H9 (cell line): ENCODE measurements at places on chromosomes 2 and 18. TPM values are rescaled to one million over a fixed set of nuclear protein-coding genes. Genes with fewer than 3 reads are reported as not detected.

DNA sequence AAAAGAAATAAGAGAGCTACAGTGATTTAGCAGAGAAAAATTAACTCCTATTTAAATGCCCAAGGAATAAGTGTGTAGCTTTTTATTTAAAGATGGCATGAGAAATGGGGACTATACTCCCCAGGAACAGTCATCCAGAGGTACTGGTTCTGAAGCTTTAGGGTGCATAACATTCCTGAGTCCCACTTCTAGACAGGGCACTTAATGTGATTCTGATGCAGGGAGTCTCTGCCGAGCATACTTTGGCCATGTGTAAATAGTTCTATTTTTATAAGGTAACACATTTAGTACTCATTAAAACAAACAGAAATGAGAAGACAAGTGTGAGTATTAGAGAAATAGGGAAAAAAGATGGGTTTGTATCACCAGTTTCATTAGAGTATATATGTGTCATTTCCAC, 154.7 kb upstream of the WDSUB1 start:
- no peak for DNase-seq

DNA sequence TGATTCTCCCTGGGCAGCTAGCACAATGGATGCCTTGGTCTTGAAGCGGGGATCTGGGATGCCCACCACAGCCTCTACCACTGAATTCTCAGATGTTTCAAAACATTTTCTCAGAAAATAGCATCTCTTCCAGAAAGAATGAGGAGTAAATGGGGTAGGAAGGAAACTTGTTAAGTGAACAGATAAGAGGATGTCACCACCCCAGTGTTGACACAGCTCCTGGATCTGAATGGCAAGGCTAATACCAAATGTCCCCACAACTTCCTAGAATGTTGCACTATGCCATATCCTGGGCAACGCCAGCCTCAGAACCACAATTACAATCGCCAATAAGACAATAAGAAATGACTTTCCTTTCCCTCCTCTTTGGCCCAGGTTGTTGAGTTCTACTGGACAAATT, 177.2 kb downstream of the BCL11A start:
- no peak for DNase-seq

DNA sequence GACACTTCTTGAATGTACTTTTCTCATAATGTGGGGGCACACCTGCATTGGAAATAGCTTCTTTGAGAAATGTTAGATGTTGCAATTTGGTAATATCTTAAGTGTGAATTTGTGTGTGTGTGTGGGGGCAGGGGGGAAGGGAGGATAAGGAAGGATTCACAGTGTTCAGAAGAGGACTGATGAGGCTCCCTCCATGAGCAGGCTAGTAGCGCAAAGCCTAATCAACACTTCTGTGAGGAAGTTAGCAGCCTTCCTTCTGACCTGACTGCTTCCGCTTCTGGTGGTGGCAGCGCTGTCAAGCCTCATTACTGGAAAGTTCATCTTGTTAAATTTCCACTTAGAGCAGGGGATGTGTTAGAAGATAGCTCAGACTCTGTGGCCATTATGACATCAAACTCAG, 295.4 kb upstream of the SPRED2 start:
- DNase-seq: no peak

Gene SLC38A11
- total RNA-seq: not detected in 2 replicates

DNA sequence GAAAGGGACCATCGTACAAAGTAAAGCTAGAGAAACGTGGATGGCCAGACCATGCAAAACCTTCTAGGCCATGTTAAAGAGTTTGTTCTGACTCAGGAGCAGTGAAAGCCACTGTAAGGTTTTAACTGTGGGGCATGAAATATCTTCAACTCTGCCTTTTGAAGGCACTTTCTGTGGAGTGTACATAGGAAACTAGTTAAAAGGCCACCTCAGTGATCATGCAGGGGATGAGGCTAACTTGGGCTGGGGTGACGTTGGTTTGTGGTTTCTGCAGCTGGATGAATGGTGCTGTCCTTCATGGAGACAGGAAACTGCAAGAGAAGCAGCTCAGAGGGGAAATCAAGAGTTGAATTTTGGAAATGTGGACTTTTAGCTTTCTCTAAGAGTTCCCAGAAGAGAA, 190.7 kb downstream of the CDCA7 start:
- no peak for DNase-seq

GRCh38 chr2:8495189-8495989, 186.5 kb upstream of the ID2 start:
- no peak for DNase-seq

Gene FTCDNL1
- total RNA-seq: 0.81 and 2.0 TPM in 2 replicates

- no peak for DNase-seq
Measured at GRCh38 chr2:72827966-72828646, 2.3 kb upstream of the EXOC6B start.

- no peak for DNase-seq
Measured at GRCh38 chr2:150350500-150350899, 137.0 kb downstream of the RND3 start.

Gene CIDEA
- total RNA-seq: not detected in 2 replicates

Gene MAP3K2
- total RNA-seq: 25.8 and 26.8 TPM in 2 replicates

DNA sequence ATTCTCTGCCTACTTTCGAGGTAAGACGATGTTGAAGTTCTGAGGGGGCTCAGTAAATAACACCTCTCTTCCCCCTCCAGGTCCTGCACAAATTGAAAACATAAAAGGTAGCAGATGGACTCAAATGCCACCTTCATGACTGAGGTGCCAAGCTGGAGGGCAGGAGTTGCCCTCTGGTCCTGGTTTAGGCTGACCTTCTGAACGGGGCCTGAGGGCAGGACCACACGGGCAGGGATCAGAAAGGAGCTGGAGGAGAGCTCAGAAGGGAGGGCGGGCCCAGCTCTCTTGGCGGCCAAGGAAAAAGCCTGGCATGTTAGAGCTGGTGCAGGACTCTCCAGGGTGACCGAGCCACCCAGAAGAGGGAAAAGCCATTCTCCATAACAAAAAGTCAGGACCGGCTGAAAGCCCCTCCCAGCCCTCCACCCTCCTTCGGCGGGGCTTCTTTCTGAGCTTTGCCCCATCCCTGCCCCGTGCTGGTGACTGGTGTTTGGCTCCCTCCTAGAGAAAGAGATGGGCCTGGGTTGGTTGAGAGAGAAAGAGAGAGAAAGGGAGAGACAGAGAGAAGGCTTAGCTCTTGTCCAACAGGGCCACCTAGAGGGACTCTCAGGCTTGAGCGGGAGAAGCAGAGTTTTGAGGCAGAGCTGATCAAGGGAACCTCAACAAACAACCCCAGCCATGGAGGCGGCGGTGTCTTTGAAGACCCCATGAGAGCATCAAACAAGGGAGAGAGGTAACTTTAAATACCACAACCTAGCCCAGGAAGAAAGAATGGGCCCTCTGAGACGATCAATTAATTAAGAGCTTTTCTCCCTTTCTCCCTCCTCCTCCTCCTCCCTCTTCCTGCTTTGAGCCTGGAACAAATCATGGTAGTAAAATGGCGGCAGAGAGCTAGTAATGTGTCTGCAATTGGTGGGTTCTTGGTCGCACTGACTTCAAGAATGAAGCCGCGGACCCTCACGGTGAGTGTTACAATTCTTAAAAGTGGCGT, 50.8 kb downstream of the WIPF1 start:
- DNase-seq: peak; percentile 81

Gene TUBA4B
- total RNA-seq: not detected in 2 replicates

DNA sequence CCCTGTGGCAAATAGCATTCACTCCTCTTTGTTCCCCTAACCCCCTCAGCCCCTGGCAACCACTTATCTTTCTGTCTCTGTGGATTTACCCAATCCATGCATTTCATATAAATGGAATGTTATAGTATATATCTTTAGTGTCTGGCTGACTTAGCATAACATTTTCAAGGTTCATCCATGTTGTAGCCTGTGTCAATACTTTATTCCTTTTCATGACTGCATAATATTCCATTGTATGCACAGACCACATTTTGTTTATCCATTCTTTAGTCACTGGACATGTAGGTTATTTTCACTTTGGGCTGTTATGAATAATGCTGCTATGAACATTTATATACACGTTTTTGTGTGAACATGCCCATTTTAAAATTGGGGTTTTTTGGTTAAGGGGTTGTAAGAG, 42.8 kb downstream of the TET3 start:
- DNase-seq: no peak

DNA sequence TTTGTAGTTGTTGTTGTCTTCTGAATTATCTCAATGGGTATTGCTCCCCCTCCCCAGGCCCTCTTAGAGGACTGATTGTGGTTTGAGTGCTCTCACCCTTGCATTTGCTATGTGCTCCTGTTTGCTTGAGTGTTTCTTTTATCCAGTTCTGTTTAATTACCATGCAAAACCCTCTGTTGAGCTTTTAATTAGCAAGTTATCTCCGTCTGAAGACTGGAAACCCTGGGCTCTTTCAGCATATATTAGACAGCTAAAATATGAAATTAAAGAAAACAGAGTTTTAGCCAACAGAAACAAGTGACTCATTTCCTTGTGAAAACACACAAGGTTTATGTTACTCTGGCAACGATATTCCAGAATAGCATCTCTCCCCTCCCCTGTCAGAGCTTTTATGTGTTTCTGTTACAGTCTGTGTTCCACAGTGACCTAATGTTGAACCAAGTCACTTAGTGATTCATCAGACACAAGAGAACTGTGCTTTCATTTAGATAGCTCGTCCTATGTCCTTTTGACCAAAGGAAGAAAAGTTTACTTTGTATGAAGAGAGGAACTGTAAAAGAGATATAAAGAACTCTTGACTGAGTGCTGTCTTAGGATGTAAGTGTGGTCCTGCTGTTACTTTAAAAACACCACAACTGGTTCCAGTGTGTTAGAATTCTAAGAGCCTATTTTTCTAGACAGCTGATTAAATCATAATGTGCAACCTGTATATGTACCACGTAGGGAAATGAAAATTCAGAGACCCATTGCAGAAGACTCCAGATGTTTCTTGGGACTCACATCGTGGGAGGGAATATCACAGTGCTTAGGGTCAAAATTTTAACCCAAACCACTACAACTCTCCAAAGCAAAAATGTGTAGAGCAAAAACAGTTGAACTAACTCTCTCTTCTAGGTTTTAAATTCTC, 172.8 kb upstream of the RBMS1 start:
- no peak for DNase-seq

Gene KCNIP3
- total RNA-seq: 1.5 TPM in 2 replicates

GRCh38 chr2:39696101-39696553, 30.4 kb downstream of the TMEM178A start:
- no peak for DNase-seq

DNA sequence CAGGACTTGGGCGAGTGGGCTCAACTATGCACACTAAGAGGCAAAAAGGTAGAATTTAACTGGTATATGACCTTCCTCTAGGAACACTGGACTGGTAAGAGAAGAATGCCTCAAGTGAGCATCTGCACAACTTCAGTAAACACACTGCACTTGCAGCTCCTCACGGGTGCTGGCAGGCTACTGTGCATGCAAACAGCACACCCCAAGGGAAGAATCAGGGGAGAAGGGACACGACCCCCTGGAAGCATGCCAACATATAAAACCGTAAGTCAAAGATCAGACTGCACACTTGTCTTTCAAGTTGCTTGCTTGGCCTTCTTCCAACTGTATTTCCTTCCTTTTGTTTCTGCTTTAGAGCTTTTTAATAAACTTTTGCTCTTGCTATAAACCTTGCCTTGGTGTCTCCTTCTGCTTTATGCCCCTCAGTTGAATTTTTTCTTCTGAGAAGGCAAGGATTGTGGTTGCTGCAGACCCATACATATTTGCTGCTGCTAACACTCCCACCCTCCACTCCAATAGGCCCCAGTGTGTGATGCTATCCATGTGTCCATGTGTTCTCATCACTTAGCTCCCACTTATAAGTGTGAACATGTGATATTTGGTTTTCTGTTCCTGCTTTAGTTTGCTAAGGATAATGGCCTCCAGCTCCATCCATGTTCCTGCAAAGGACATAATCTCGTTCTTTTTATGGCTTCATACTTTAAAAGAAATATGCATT, 263.7 kb upstream of the SPOPL start:
- DNase-seq: no peak

- DNase-seq: no peak
Measured at GRCh38 chr2:168243061-168243460, 4.3 kb downstream of the STK39 start.

DNA sequence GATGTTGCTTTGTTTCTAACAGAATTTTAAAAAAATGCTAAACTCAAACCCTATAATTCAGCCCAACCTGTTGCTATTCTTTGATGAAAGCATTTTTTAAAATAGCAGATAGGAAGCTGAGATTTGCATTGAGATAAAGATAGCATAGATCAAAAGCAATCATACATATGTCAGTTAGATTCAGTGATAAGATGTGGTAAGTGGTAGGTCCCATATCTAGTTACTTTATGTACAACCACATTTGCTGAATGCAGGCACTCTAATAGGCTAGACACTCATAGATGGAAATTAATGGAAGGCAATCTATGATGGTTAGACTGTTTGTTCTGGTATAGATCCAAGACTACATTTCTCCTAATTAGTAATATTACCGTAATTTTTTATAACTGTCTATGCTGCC, 27.2 kb upstream of the C1D start:
- no peak for DNase-seq

Gene DNAH6
- 0.09 and 0.26 TPM in 2 replicates for total RNA-seq

DNA sequence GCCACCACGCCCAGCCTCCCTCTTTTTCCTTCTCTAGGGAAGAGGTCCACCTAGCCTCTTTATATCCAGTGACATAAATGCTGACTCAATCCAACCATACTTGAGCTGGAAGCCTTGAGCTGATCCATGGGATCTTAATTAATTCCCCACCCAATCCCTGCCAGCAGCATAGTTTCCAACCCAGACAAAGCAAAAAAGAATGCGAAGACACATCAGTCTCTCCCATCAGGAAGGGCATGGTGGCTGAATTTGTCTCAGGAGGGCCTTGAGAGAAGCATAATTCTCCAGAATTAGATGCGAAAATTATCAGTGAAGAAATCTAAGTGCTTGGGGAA, 22.5 kb downstream of the CASP10 start:
- DNase-seq: no peak

- DNase-seq: no peak
Measured at GRCh38 chr2:240722796-240723735, 31.4 kb downstream of the AQP12A start.
